Activated naive CD4-positive, alpha-beta T cell (primary cell): ENCODE measurements at places on chromosomes 11 and 22.

GRCh38 chr11:44854086-44854485, 96.6 kb downstream of the TP53I11 start:
- DNase-seq: no peak

- DNase-seq: no peak
Measured at GRCh38 chr11:131064373-131064991, 148.2 kb upstream of the SNX19 start.

- DNase-seq: no peak
Measured at GRCh38 chr22:22798716-22799115, 88.9 kb upstream of the IGLL5 start.

- DNase-seq: no peak
Measured at GRCh38 chr22:27745154-27745553, 56.4 kb downstream of the MN1 start.

- DNase-seq: no peak
Measured at GRCh38 chr11:130510407-130511006, 62.1 kb downstream of the ADAMTS15 start.

GRCh38 chr11:37394236-37394870, 796.3 kb upstream of the RAG2 start:
- no peak for DNase-seq

- DNase-seq: no peak
Measured at GRCh38 chr22:47094861-47095330, 332.4 kb downstream of the TBC1D22A start.

DNA sequence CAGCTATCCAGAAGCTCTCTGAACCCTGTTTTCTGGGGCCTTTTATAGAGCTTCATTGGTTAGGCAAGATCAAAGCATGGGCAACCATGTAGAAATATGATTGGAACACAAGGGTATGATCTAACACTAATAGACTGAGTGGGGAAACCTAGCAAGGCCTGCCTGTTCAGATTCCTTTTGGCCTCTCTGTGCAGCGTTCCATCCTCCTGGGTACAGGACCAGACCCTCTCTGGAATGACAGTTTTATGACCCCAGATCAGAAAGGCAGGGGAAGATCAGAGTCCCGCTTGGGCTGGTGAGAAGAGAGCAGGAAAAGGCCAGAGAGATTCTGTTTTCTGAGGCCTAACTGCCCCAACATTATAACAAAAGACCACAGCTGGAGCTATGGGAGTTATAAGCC, 36.7 kb upstream of the VWA5A start:
- no peak for DNase-seq

DNA sequence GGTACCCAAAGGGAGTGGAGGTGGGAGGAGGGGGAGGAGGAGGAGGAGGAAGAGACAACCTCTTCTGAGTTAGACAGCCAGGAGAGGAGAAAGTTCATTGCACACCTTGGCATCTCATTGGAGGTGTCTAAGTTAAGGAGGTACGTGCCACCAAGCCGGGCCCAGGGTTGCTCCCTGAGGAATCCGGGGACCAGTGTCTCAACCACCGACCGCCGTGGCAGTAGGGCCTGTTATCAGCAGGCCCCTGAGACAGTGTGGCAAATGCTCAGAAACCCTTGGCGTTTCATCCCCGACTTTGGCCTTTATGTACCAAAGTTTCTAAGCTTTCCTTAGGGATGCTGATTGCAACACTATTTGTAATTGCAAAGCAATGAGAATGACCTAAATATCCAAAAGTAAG, 95.0 kb upstream of the NNMT start:
- DNase-seq: no peak

DNA sequence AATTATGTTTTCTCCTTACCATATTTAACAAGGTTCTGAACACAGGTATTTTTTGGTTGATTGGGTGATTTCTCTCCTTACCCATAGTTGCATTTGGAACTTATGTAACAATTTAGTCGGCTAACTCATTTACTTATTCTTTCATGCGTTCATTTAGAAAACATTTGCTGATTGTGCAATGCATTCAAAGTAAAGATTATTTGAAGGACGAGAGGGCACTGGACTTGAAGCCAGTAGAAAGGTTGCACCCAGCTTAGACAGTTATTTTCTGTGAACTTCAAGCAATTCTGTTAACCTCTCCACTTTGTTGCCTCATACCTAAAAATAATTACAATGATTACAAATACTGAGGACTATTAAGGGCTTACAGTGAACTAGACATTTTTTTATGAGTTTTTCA, 769.6 kb downstream of the LRRC4C start:
- no peak for DNase-seq

GRCh38 chr22:23523713-23524112, 56.4 kb downstream of the IGLL1 start:
- no peak for DNase-seq

GRCh38 chr11:27701355-27702105, 1.3 kb upstream of the BDNF start:
- no peak for DNase-seq
